Putamen (tissue), 1 donor: ENCODE measurements at places on chromosomes 13 and 19.

DNA sequence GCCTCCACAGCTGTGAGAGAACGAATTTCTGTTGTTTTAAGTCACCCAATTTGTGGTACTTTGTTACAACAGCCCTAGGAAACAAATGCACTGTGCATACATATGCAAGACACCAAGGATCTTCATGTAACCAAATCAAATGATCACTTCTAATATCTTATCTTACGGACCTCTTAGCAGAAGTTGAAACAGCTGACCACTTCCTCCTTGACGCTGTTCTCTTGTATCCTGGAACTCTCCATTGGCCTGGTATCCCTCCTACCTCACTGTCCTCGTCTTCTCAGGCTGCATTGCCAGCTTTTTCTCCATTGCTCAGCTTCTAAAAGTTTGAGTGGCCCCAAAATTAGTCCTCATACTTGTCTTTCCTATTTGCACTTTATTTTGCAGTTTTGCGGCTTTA lies 200.4 kb downstream of the DLEU7 start:
- DNase-seq: no peak

- DNase-seq: peak; percentile 70
These were observed 24.2 kb upstream of the C1QTNF9B start for GRCh38 chr13:23921451-23921888.

DNA sequence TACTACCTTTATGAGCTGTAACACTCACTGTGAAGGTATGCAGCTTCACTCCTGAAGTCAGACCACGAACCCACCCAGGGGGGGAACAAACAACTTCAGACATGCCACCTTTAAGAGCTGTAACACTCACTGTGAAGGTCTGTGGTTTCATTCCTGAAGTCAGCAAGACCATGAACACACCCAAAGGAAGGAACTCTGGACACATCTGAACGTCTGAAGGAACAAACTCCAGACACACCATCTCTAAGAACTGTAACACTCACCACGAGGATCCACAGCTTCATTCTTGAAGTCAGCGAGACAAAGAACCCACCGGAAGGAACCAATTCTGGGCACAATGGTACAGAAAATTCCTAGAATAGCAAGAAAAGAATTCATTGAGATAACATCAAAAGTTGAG lies 1796.5 kb upstream of the MIR17HG start:
- no peak for DNase-seq

GRCh38 chr13:112078216-112078615 lies 11.3 kb downstream of the SOX1 start:
- no peak for DNase-seq

DNA sequence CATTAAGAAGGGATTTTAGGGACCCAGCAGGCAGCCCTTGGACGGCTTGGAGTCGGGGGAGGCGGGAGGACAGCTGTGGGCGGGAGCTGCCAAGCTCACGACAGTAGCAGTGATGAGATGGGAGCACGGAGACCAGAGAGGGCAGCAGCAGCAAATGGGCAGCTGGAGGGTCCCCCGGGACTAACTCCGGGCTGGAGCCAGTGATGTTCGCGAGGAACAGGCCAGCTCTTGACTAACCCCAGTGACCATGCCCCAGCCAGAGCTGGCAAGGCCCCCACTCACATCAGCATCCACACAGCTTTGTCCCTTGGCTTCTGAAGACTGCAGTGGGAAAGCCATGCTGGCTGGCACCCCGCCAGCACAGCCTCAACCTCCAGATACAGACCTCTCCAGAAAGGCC lies 81.9 kb downstream of the RAB20 start:
- DNase-seq: no peak

GRCh38 chr13:84433024-84433423 lies 550.8 kb upstream of the SLITRK1 start:
- DNase-seq: no peak

- peak; percentile 31 for DNase-seq
These were observed 19.0 kb downstream of the OLFM2 start for GRCh38 chr19:9917321-9917720.

GRCh38 chr13:80299046-80299445 lies 41.9 kb downstream of the SPRY2 start:
- no peak for DNase-seq

GRCh38 chr13:39968646-39969475 lies 313.4 kb downstream of the COG6 start:
- no peak for DNase-seq

DNA sequence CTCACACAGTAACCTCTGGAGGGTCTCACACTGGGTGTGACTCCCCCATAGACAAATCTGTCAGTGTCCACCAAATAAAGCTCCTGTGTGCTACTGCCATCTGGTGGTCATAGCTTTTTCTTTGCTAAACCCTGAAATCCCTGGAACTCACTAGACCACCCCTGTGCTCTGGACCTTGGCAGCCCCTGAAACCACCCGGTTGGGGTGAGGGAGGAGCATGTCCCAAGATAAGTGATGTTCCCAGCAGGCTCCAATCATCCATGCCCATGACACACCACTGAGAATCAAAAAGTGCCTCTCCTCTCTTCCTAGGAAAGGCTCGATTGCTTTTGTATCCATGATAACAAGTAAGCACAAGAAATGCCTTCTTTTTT lies 6.5 kb upstream of the HSD17B14 start:
- DNase-seq: no peak

DNA sequence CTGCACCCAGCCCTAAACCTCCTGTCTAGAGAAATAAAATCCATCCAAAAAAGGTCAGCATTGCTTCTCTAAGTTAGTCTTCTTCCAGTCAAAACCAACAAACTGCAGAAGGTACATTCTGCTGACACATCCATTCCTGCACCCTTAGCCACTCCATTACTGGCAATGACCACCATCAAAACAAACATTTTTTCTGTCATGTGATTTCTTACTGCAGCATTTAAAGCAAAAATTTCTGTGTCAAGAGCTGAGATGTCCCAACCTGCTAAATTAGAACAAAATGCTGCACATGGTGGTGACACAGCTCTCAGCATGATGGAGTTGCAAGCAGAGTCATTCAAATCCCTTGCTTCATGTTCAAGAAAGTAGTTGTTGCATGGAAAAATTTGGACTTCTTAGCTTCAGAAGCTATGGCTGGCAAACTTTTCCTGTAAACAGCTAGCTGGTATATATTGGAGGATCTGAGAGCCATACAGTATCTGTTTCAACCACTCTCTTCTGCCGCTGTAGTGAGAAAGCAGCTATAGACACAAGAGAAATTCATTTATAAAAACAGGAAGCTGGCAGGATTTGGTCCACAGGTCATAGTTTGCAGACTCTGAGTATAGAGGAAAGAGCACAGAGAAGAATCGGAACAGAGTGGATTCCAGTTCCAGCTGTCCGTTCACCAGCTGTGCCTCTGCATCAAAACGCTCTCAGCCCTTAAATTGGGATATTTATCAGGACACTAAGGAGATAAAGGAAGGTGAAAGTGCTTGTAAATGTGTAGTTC lies 17.4 kb downstream of the RUBCNL start:
- no peak for DNase-seq

GRCh38 chr13:66224663-66225062 lies 1005.5 kb downstream of the PCDH9 start:
- no peak for DNase-seq

DNA sequence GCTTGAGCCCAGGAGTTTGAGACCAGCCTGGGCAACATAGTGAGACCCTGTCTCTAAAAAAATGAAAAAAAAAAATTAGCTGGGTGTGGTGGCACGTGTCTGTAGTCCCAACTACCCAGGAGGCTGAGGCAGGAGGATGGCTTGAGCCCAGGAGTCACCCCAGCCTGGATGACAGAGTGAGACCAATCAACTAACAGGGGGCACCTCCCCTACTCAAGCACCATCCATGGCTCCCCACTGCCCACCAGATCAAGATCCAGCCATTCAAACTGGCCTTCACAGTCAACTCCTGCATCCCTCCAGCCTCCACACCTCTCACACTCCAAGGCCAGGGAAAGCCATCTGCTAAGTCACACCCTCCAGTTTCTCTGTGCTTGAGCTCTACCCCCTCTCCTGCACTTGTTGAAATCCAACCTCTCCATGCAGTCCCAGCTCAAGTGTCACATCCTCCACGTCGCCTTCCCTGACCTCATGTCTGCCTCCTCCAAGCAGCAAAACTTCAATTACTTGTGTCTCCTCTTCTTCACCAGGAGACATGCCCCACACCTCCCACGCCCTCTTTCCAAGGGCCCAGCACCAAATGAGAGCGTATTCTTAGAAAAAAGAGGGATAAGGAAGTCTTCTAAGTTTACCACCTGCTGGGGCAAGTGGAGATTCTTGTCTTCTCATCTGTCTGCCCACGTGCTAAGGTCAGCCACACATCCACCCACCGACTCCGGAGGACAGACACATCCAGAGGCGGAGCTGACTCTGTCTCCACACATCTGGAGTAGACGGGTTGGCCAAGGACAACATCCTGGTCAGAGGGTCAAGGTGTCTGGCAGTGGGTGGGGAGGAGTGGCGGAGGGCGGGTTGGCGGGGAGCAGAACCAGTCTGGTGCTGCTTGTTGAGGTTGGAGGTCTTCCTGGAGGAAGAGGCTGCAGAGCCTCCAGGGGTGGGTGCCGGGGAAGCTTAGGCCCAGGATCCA lies 974 bp upstream of the CYP4F22 start:
- no peak for DNase-seq

DNA sequence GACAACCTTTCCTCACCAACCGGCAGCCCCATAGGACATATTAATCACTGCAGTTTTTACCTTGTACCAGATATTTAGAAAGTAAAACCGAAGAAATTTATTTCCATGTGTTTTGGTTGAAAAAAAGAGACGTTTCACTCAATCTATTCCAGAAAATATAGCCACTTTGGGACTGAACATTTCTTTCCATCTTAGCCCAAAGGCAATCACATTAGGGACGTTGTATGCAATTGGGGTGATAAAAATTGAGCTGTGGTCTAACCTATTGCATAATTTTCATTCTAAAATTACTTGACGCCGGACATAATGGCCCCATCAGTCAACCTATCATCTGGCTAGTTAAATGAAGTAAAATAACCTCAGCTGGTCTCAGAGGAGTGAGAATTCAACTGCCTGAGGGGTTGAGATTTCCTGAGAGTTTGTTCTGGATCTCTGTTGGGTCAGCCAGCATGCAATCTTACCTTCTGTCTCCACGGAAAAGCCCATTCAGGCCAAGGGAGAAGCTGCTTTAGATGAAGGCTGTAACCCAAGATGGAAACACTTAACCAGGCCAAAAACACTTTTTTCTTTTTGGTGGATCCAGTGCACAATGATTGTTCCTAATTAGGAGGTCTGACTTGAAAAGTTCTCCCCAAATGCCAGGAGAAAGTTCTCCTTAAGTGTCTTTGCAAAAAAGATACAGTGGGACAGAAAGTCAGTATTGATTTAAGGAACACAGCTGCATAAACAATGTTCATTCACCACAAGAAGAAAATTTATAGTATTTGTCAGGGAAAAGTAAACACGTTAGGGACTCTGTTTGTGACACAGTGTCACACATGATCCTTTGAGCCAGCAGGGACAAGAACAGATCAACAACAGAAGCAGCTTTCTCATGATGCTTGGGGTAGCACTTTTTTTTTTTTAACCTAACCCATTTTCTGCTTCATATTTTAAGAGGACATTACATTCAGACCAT lies 34.1 kb downstream of the DLEU7 start:
- DNase-seq: peak; percentile 11

GRCh38 chr13:44298314-44298713 lies 75.3 kb upstream of the SERP2 start:
- DNase-seq: no peak

DNA sequence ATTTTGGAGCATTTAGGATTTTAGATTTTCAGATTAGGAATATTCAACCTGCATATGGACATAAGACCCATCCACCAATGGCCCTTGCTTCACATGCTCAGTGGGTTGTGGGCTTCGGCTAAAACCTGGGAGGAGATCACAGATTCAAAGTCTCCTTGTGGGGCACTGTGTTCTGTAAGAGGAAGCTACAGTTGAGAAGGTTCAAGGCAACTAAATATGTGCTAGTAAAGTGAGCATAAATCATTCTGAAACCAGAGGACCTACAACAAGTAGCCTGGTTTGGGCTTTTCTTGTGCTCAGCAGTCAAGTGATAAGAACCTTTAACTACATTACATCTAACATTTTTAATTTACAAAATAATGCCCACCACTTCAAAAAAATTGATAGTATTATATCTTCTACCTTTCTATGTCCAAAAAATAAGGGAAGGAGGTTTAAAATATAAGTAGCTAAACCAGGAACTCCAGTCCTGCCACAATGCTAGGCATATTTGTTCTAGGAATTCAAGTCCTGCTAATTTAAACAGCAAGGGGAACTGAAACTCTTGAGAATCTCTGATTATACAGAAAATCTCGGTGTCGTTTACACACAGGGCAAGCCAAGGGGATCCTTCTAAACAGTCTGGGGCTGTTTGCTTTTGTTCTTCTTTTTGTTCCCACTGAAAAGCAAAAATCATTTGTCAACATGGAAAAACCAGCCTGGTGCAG lies 36.6 kb downstream of the FOXO1 start:
- no peak for DNase-seq

- DNase-seq: no peak
These were observed 72.9 kb downstream of the TEX29 start for GRCh38 chr13:111393221-111393790.

GRCh38 chr13:67377919-67378318 lies 147.8 kb upstream of the PCDH9 start:
- DNase-seq: no peak

DNA sequence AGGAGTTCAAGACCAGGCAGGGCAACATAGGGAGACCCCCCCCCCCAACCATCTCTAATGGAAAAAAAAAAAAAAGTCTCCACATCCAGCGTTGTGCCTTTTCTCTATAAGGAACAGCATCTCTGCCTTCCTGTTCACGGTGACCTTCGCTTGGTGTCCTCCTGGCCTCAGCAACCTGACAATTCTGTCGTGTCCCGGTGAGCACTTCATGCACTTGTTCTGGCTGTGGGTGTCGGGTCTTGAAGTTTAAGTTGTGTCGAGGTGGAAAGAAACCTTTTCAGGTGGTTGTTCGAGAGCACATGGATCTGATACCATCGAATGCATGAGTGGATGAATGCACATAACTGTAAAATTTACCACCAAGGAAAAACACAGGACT lies 594 bp downstream of the ZNF559 start:
- DNase-seq: no peak

GRCh38 chr19:11494634-11495285 lies 10.9 kb downstream of the ZNF653 start:
- DNase-seq: no peak

GRCh38 chr19:44850641-44851109 lies 4.6 kb downstream of the NECTIN2 start:
- DNase-seq: no peak

GRCh38 chr13:76903544-76904162 lies 17.4 kb upstream of the KCTD12 start:
- peak; percentile 74 for DNase-seq

DNA sequence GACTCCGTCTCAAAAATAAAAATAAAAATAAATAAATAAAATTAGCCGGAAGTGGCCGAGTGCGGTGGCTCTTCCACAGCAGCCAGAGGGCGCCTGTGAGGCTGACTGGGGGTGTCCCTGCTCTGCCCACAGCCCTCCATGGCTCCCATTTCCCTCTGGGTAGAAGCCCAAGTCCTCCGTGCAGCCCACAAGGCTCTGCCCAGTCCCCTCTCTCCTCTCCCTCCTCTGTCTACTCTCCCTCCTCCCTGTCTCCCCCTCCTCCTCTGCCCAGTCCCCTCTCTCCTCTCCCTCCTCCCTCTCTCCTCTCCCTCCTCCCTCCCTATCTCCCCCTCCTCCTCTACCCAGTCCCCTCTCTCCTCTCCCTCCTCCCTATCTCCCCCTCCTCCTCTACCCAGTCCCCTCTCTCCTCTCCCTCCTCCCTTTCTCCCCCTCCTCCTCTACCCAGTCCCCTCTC lies 20.4 kb downstream of the MISP start:
- DNase-seq: no peak

- no peak for DNase-seq
These were observed 7.9 kb upstream of the LGALS14 start for GRCh38 chr19:39696387-39696786.

- no peak for DNase-seq
These were observed 148.4 kb downstream of the KLF12 start for GRCh38 chr13:73985783-73986182.
